Glomerular endothelial cell (primary cell): ENCODE measurements at places on chromosomes 1 and 21. TPM values are rescaled to one million over a fixed set of nuclear protein-coding genes. Genes with fewer than 3 reads are reported as not detected.
A peak's percentile ranks its signal among the peaks of the same experiment; 100 is the strongest.

The ICOSLG gene
- total RNA-seq, result 4.1 and 26.4 TPM in 2 replicates

DNA sequence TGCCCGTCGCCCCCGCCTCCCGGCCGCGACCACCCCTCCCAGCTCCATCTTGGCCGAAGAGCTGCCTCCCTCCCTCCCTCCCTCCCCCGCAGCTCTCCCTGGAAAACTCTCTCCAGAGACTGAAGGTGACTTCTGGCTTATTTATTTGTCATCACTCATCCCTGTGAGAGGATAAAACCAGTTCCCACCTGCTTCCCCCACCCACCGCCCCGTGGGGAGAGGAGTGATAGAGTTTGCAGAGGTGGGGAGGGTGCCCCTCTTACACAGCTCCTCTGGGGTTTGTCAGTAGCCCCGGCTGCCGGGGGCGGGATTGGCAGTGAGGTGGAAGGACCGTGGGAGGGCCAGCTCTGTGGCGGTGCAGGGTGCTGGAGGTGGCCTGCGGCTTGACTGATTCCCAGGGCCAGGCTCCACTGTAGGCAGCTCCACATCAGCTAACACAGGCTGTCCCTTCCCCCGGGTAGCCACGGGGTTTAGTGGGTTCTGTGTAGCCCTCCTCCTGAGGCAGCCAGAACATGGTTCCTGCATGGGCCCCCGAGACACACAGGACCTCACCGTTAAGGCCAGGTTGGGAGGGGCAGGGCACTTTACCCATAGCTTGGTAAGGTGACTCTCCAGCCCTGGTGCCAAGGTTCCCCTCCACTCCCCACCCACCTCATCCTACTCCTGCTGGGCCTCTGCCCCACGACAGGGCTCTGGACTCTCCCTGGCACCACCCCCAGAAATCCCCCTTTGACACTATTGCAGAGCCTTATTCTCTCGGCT lies 62.2 kb downstream of the ELK4 start:
- DNase-seq, result no peak

The POGK gene
- 18.1 and 23.7 TPM in 2 replicates for total RNA-seq

DNA sequence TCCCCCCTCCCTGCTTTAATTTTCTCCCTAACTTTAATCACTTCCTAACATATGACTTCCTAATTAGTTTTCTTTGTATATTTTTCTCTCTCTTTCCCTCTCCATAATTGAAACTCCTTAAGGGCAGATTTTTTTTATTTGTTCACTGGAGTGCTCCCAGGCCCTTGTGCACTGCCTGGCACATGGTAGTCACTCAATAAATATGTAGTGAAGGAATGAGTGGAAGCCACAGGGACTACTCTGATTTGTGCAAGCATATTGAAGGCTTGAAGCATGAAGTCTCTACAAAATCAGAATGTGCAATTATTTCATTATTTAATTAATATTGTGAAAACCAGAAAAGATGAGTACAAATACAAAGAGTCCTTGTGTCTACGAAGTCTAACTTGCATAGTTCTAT lies 41.5 kb downstream of the SNX7 start:
- no peak for DNase-seq

- DNase-seq, result no peak
Observed at GRCh38 chr1:224189561-224189960, 6.5 kb downstream of the DEGS1 start.

The FNDC5 gene
- 0.99 TPM in 1 of 2 replicates, not detected in the other for total RNA-seq

The COA7 gene
- total RNA-seq, result 8.9 and 9.0 TPM in 2 replicates

DNA sequence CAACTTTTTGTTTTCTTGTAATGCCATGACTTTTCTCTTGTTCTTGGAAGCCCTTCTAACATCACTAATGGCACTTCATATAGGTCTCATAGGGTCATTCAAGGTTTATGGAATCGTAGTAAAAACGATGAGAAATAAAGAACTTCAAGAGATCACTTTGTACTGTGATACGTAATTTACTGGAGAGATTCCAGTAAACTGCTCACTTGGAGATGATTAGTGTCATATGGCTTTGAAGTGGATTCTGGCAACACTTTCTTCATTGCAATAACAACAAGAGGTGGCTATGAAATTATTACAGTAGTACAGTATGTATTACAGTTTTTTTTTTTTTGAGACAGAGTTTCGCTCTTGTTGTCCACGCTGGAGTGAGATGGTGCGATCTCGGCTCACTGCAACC lies 103.4 kb downstream of the RUSC1 start:
- no peak for DNase-seq

- DNase-seq, result no peak
Observed at GRCh38 chr1:12851779-12852178, 3.3 kb upstream of the HNRNPCL1 start.

DNA sequence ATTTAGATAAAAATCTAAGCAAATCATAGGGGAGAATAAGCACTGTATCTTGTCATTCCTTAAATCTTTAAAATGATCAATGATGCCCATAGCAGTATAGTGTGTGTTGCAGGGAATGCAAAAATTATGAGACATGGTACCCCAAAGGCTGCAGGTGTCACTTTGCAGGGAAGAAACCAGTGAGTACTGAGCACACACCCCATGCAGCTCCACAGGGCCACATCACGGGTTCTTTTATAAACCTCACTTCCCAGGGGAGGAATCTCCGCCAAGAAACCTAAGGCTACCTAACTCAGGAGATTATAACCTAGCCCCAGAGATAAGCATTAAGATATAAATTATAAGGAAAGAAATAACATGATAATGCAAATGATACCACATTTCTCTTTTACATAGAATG lies 115.6 kb downstream of the APP start:
- no peak for DNase-seq

DNA sequence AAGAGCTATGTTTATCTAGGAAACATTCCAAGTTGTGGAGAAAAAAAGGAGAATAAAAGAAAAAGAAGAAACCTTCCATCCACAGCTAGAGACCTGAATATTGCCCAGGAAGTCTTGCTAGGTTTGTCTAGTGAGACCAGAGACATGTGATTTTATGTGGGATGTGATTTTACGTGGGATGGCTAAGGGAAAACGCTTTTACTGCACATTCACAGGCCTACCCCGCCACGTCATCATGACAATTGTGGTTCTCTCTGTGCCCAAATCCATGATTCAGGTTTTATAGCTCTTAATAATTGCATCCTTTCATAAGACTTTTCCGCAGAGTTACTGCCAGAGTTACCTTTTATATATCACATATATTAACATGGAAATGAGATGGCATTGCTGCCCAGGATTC lies 86.4 kb upstream of the SSX2IP start:
- no peak for DNase-seq

DNA sequence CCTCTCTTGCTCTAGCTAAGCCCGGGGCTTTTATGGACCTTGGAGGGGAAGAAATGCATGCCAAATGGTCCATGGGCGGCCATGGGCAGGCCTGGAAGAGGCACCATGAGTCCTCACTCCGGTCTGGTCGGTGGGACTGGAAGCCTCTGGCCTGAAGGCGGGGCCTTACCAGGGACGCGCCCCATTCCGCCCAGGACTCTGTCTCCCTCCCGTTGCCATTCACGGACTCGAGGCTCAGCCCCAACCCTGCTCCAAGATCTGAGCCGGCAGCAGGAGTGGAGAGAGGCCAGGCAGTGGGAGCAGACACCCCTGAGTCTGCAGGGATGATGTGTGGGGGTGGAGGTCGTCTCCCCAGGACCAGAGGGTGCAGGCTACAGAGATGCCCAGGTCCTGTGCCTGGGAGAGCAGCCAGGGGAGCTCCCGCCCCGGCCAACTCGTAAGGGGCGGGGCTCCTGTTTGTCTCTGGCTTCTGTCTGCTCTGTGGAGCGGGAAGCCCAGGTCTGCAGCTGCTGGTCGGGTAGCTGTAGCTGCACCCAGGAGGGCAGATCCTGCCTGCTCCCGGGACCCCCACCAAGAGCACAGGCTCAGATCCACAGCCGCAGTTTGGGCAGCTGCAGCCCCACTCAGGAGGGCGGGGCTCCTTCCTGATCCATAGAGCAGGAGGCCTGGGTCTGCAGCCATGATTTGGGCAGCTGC lies 8.3 kb upstream of the KANK4 start:
- DNase-seq, result no peak

- DNase-seq, result peak; percentile 36
Observed at GRCh38 chr1:58395355-58395754, 151.2 kb downstream of the OMA1 start.

- no peak for DNase-seq
Observed at GRCh38 chr1:51331206-51332100, 1.1 kb upstream of the TTC39A start.

The GNAT2 gene
- not detected in 2 replicates for total RNA-seq

- no peak for DNase-seq
Observed at GRCh38 chr1:232307296-232308017, 322.5 kb downstream of the SIPA1L2 start.

- no peak for DNase-seq
Observed at GRCh38 chr1:67646145-67647035, 38.6 kb upstream of the GADD45A start.

DNA sequence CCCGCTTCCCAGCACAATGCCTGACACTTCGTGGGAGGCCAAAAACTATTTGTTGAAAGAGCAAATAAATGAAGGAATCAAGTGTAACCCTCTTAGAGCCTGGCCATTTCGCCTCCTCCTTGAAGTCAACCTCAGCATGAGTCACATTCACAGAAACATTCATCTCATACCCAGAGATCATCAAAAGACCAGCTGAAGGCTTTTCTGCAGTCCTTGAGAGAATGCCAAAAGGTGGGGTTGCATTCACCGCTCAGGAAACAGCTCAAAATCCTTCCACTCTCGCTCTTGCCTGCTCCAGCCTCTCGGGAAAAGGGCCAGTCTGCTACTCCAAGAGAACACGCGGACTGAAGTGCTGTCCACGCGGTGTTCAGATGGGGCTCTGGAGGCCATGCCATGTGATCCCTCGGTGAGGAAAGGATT lies 90.0 kb downstream of the VWA5B1 start:
- DNase-seq, result no peak

GRCh38 chr1:111615870-111616715 lies 3.5 kb upstream of the RAP1A start:
- no peak for DNase-seq

The PGM1 gene
- total RNA-seq, result 29.2 and 30.8 TPM in 2 replicates

GRCh38 chr1:226888816-226889215 lies 18.4 kb downstream of the PSEN2 start:
- DNase-seq, result no peak

The TRABD2B gene
- 0.05 and 0.06 TPM in 2 replicates for total RNA-seq

The TGFB2 gene
- 16.9 and 48.7 TPM in 2 replicates for total RNA-seq

The TLCD4 gene
- 0.05 TPM in 1 of 2 replicates, not detected in the other for total RNA-seq

- no peak for DNase-seq
Observed at GRCh38 chr1:206882555-206882954, 14.7 kb upstream of the IL24 start.

DNA sequence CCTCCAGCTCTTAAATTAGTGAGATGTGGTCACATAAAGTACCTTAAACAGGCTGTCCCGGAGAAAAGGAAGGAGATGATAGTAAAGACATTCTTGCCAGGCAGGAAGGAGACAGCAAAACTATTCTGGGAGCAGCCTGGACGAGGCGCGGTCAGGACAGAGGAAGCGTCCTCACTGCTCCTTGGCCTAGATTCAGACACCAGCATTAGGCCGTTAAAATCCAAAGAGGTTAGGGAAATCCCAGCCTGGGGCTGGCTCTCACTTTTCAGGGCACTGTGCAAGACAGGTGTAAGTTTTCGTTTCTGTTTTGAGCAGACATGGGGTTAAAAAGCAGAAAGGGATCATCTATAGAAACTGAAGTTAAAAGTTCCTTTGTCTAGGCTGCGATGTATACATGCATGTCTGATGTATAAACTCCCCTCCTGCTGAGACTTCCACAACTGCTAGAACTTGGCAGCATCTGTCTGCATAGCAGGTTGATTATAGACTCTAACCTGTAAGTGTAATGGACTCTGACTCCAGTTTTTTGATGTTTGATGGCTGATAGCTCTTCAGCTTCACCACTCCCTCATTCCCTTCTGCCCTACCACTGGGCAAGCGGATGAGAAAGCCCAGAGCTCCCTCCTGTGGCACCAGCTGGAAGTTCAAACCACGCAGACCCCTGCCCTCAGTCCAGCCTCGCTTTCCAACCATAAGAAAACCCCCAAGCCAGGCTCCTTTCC lies 21.5 kb downstream of the STPG1 start:
- no peak for DNase-seq

The C8A gene
- total RNA-seq, result not detected in 2 replicates

The UTS2 gene
- total RNA-seq, result not detected in 2 replicates
